Activated CD8-positive, alpha-beta memory T cell treated with anti-CD3 and anti-CD28 coated beads for 24 hours (primary cell): ENCODE measurements at places on chromosomes 7 and 10.

DNA sequence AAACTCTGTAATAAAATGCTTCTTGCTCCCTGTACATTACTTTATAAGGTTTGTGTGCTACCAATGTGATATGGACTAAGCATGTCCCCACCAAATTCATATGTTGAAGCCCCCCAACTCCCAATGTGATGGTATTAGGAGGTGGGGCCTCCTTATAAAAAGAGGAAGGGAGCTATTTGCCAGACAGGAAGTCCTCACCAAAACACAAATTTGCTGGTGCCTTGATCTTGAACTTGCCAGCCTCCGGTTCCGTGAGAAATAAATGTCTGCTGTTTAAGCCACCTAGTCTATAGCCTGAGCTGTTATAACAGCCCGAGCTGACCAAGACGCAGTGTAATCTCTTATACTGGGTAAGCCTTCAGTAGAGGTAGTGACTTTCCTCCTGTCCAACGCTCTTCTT, 114.5 kb downstream of the INHBA start:
- no peak for DNase-seq

DNA sequence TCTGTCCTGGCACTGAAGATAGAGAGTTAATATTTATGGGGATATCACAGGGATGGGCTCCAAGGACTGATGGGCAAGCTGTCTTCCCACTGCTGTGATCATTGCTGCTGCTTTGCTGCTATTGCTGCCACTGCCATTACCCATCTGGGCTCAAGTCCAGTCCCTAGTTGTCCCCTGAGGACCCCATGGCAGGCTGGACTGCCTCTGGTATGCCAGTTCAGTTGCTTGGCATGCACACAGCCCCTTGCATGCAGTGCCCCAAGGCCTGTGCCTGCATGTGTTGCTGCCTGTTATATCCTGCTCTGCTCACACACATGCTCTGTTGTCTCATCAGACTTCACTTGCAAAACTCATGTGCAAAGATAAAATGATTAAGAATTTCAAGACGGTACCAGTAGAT, 109.5 kb downstream of the ADRA2A start:
- DNase-seq: no peak

- no peak for DNase-seq
Observed at GRCh38 chr7:4775848-4776623, 613 bp downstream of the AP5Z1 start.

DNA sequence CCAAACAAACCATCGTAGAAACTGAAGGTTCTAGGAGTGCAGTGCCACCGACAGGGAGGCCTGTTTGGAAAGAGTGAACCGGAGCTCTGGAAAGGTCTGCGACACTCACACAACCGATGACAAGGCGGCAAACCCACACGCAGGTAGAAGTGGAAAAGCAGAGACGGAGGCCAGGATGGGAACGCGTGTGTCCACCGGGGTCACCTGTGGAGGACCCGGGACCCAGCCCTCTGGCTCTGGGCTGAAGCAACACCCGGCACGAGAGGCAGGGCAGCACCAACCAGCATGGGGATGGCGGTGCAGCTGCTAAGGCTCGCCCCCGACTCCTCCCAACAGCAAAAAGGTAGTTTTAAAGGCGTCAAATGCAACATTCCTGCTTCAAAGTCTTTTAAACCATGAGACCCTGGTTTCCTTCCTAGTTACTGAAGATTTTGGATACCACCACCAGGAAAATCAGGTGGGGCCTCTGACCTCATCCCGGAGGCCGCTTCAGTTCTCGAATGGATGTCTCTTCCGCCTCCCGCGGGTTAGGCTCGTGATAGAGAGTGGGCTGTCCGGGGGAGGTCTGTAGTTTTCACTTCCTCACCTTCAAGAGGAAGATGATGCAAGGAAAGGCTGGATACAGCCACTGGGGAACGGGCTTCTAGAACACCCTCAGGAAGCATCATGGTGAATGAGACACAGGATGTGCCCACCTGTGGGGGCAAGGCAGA, 115.5 kb downstream of the SMURF1 start:
- DNase-seq: no peak

GRCh38 chr7:102891693-102892261, 21.0 kb upstream of the LRRC17 start:
- DNase-seq: no peak

GRCh38 chr10:20771051-20771450, 126.1 kb downstream of the NEBL start:
- no peak for DNase-seq

DNA sequence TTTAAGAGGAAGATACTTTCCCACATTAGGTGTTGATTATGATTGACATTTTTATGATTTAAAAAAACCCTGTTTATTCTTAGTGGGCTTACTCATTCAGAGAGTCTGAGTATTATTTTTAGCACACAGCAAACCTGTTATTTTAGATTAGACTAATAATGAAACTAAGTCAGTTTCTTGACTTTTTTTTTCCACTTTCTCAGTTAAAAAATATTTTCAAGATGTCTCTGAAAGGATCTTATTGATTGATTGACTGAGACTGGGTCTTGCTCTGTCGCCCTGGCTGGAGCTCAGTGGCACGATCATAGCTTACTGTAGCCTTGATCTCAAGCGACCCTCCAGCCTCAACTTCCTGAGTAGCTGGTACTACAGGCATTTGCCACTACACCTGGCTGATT, 20.4 kb upstream of the INPP5F start:
- DNase-seq: peak; percentile 84

GRCh38 chr7:88665892-88666514, 93.5 kb upstream of the ZNF804B start:
- no peak for DNase-seq

GRCh38 chr10:971613-972012, 16.6 kb upstream of the GTPBP4 start:
- DNase-seq: no peak

- no peak for DNase-seq
Observed at GRCh38 chr10:69574571-69574978, 1.4 kb upstream of the NEUROG3 start.

- DNase-seq: no peak
Observed at GRCh38 chr10:120970595-120971529, 119.7 kb downstream of the WDR11 start.

DNA sequence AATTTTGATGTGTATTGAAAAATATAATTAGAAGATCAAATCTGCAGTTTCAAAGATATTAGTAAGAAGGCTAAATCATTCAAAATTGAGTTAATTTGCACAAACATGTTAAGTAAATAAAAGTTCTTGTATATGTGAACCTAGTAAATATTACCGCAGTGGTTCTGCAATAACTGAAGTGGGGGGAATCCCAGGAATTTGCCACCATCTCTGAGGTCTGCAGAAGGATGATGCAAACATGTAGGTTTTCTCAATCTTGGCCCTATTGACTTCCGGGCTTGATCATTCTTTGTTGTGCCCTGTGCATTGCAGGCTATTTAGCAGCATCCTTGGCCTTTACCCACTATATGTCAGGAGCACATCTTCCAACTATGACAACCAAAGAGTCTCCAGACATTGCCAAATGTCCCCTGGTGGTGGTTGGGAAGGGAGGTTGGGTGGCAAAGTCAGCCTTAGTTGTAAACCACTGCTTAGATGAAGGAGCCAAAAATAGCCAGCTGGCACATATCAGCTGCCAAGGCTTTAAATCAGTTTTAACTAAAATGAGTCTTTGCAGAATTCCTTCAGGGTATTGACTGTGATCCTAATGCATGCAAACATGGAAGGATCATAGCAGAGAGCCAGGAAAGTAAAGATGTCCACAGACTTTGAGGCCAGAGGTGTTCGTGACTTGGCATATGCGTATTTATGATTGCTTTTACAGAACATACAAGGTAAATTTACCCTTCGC, 146.3 kb downstream of the TRIL start:
- DNase-seq: no peak

DNA sequence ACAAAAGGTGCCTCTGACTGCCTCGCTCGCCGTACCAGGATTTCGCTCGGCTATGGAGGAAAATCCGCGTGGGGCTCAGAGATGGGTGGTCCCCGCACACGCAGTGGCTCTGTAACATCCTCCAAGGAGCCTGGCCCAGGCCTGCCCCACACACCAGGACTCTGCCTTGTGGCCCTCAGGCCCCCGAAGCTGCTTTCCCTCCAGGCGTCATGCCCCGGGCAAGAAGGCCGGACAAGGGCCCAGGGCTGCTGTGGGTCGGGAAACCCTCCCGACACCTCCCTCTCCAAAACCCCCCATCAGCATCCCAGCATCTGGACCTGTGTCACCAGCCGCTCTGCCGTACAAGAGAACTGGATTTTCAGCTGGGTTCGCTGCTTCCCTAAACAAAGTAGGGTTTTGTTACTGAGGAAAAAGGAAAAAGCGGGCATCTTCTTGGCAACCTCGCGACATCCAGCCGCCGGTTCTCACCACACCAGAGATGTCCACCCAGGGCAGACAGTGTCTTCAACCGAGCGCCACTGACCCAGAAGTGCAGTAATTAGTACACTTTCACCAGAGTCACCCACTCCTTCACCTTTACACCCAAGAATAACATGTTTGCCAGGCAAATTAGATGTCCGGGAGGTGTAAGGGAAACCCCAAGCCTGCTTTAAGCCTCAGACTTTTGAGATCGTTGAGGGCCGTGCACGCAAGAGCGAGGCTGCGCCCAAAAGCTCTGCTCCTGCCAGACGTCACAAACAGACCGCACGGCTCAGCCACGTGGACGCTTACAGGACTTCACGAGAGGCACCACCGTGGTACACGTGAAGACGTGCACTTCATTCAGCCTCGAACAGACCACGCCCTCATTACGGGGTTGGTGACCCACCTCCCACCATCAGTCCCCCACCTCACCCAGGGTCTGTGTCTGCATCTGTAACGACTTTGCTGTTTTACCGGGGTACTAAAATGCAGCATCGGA, 62.2 kb downstream of the DIP2C start:
- no peak for DNase-seq

DNA sequence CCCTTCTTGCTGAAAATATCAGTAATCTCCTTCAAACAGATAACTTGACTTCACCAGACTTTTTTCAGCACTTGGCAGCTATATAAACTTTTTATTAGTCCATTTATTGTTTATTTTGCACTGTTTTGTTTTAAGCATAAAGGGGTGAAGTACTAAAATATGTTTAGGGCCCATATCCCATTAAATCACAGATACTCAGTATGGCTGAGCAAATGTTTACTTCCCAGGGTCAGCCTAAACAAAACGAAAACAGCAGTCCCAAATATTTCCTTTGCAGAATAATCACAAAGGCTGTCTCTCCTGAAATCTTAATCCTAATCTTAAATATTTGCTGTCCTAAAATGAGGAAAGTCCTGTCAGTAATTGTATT, 649.6 kb downstream of the TNS3 start:
- no peak for DNase-seq

- no peak for DNase-seq
Observed at GRCh38 chr10:122234416-122234815, 36.7 kb upstream of the BTBD16 start.

DNA sequence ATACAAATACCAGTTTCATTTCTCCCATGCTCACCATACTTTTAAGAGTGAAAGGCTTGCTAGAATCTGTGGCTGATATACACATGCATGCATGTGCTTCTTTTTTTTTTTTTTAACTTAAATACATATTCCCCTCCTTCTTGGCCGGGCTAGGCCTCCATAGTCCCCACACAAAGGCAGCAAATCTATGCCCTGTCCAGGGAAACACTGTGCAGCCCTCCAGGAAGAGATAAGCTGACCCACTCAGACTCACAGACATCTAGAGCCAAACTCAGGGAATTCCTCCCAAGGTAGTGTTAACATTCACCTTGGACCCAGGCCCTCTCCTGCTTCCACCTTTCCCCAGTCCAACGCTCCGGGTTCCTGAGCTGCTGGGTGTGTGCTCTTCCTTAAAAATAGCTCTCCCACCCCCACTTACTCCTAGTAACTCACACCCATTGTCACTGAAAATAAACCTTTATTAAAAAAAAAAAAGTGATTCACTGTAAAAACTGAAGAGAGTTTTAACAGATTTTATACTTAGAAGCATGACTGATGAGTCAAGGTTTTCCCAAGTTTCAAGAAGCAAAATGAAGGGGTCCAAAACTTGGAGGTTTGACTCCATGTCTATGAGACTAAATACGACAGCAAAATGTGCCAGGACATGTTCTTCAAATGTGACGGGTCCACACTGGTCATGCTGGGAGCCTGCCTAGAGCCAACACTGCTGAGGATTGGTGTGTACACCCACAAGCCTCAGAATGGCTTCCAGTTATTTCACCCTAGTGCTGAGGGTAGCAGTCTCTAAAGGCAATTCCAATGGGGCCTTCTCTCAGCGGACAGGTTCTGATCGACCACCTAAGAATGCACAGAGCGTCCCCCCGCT, 159.5 kb downstream of the GLI3 start:
- no peak for DNase-seq

DNA sequence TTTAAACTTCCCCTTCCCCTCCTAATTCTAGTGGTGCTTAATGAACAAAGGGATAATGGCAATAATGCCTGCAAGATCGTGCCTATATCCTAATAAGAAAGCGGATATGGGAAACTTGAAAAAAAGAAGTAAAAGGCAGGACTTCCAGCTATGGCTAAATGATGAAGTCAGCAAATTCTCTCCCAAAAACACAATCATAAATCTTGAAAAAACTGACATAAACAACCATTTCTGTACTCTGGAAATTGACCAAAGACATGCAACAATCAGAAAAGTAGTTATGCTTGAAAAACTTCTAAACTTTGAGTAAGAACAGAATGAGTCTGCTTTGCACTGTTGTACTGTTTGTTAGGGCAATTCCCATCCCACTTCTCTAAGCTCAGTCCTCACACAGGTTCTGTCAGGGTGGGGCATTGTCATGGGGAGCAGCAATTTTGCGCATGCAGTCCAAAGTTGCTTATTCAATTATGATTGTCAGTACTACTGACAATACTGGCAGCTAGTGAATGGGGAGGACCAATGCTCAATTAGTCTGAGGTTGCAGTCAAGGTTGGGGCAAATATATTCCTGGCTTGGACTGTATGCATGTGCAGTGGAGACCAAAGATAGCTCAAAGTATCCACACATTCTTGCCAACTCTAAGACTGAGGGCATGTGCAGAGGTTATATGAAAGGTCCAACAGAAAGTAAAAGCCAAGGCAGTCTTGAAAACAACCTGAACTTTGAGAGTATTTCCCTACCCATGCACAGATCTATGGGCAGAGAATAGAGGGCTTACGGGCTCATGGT, 34.1 kb upstream of the ARHGAP22 start:
- DNase-seq: no peak

DNA sequence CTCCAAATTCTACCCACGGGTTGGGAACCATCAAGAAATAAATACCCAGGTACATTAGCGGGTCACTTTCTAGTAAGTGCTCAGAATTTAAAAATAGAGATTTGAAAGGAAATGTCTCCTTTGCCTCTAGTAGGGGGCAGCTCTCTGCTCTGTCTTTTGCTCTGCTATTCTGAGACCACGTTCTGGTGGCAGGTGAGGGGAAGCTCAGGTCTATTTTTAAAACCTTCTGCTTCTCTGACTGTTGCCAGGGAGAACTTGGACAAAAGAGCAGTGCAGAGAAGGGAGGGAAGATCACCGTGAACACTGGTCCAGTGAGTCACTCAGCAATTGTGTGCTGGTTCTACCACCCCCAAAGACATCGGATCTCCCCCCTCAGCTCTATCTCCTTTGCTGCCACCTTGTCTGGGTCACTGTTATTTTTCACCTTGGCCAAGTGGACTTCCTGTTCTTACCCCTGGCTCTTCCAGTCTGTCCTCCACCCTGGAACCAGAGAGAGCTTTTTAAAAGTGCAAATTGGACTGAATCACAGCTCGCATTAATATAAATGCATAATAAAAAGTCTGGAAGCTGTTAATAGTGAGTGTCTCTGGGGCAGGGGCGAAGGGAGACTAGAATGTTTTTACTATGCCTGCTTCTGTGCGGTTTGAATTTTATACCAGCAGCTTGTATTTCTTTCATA, 72.4 kb upstream of the LOXL4 start:
- no peak for DNase-seq
